ENCODE measurements at places on chromosomes 7 and 10. TPM values are rescaled to one million over a fixed set of nuclear protein-coding genes. Genes with fewer than 3 reads are reported as not detected.

The OPN4 gene
- total RNA-seq = 1.2 TPM

The GDF2 gene
- 0.17 TPM for total RNA-seq

The MMD2 gene
- not detected for total RNA-seq

The KIAA1549 gene
- 1.5 TPM for total RNA-seq

The FAM3C gene
- total RNA-seq = 69.6 TPM

DNA sequence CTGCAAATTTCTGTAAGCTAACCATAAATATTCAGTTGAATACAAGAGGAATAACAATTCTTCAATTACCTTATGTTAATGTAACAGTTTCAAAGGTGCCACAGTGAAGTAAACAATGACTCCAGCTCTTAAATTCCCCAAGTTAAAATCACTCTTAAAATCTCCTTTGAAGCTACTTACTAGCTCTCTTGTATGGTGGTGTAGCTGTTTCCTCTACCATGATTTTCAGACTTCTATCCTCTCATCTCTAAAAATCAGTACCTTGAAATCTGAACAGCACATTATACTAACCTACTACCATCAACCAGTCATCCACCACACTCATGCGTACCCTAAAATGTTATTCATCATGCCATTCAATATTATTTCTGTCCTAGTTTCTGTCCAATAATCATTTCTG is 29.6 kb downstream of the JMJD1C start:
- DNase-seq = no peak

- peak; percentile 47 for DNase-seq
Measured at GRCh38 chr7:137937202-137937560, 64.7 kb downstream of the CREB3L2 start.

- no peak for DNase-seq
Measured at GRCh38 chr7:100946766-100947365, 2.5 kb upstream of the MUC3A start.

- no peak for DNase-seq
Measured at GRCh38 chr7:70372768-70373515, 759.0 kb upstream of the GALNT17 start.

DNA sequence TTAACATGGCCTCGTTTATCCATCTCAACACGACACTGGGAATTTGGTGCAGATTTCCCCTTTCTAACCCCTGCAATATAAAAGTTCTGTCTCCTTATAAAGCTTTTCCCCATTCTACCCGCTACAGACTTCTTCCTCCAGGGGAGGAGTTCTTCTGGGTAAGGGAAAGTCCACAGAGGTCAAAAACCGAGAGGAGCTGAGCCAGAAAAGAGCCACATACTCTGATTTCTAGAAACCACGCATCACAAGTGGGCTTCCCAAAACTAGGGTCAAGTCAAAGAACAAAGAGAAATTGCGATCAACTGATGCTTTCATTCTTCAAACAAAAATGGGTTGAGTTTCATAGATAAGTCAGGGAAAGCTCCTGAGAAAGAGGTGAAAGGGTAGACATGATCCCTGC is 6.8 kb downstream of the IL6 start:
- no peak for DNase-seq

DNA sequence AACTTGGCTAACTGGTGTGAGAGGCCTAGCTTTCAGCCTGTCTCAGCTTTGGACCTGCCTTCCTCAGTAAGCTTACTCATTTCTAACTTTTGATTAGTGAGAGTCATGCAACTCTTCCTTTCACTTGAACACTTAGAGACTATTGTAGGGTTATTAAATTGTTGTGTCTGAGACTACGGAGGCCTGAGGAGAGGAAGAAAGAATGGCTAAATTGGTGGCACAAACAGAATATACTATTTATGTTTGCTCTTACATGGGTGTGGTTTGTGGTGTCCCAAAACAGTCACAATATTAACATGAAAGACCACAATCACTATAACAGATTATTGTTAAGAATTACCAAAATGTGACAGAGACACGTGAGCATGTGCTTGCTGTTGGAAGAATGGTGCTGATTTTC is 82.1 kb downstream of the TRIM24 start:
- no peak for DNase-seq

DNA sequence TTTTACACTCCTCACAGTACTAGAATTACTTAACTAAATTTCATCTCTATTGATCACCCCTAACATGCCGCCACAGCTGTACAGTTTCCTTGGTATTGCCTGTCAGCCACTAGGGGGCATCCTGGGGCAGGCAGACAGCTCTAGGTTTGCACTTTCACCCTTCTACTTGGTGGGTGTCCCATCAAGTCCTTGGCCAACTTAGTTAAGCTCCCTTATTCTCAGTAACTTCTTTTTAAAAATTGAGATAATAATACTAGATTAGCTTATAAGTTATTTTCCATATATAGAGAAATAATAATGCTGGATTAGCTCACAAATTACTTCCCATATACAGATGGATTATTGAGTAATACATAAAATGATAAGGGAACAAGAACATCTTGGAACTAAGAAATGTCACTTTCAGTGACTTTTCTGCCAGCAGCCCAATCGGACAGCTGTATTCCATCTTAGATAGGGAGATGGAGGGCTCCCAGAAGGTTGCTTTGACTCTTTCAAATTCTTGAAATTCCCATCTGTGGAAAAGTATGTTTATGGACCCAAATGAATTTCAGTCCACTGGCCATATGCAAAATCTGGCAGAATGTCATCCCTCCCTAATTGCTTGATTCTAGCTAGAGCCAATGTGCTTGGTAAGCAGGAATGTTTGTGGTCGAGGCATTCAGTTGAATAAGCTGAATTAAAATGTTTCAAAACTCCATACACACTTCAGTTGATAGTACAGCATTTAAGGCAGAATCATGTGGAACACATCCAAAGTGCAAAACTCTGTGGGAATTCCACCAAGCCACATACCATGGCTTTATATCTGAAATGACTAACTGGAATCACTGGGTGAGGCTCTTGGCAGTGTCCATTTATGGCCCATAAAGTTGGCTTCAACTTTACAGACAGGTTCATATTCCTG is 309.7 kb downstream of the CSTF2T start:
- peak; percentile 69 for DNase-seq

DNA sequence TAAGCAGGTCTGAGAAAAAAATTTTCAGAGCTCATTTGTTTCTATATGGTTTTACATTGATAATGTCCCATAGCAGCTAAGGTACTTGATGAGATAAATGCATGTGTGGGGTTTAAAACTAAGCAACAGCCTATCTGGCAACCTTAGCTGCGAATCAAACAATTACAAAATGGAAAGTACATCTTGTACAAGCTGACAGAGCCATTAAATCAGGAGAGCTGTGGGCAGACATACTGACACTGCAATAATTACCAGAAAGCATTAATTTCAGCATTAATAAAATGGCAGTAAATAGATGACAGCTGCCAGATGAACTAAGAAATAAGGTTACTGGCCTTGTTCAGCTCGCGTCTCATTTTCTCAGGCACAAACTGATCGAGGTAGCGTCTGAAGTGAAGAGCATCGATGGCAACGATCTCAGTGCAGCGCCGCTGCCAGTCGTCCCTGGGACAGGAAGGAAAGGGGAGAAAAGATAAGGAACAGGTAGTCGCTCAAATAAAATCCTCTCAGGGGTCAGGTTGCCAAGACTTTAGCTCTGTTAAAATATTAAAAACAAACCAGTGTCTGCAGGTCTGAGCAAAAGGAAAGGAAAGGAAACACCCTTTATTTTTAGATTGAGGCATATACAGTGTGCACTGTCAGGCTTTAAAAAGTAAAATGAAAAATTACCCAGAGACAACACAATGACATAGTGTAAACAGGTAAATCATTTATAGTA is 79.7 kb upstream of the OGDHL start:
- DNase-seq = no peak

DNA sequence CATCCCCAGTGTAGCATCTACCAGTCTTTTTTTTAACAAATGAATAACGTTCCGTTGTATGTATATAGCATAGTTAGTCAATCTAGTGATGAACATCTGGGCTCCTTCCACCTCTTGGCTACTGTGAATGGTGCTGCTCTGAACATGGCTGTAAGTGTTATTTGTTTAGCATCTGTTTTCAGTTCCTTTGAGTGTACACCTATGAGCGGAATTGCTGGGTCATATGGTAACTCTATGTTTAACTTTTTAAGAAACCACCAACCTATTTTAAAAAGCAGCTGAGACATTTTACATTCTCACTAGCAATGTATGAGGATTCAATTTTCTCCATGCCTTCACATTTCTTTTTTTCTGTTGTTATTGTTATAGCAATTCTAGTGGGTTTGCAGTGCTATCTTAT is 178.2 kb downstream of the DNAJC1 start:
- no peak for DNase-seq

GRCh38 chr10:2121929-2122328 is 384.6 kb upstream of the ADARB2 start:
- peak; percentile 72 for DNase-seq

DNA sequence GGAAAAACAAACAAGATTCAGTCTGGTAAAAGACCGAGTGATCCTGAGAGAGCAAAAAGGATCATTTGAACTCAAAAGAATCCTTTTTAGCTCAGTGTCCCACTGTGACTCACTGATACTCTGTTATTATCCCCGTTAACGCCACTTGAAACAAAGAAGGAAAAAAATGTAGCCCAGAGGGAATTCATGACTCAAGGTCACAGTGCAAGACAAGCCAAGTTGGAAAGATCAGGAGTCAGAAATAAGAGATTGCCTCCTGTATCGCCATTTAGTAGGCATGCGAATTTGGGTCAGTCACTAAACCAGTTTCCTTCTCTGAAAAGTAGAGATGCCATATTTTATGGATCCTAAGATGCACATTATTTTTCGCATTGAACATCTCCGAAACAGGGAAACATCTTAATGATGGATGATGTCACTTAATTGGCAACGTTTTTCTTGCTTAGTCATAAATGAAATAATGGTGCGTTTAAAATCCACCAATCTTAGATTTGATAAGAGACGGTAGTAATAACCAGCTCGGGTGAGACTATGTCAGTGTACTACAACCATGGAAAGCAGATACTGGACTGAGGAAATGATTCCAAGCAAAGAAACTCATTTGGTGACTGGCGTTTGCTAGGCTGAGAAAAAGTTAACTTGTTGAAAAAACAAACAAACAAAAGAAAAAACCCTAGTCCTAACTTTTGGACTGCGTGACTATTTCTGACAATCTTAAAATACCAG is 502.0 kb upstream of the CELF2 start:
- DNase-seq = no peak

GRCh38 chr10:71234004-71234894 is 21.9 kb downstream of the UNC5B start:
- peak; percentile 78 for DNase-seq

GRCh38 chr10:48700071-48700470 is 15.4 kb downstream of the WDFY4 start:
- DNase-seq = no peak

DNA sequence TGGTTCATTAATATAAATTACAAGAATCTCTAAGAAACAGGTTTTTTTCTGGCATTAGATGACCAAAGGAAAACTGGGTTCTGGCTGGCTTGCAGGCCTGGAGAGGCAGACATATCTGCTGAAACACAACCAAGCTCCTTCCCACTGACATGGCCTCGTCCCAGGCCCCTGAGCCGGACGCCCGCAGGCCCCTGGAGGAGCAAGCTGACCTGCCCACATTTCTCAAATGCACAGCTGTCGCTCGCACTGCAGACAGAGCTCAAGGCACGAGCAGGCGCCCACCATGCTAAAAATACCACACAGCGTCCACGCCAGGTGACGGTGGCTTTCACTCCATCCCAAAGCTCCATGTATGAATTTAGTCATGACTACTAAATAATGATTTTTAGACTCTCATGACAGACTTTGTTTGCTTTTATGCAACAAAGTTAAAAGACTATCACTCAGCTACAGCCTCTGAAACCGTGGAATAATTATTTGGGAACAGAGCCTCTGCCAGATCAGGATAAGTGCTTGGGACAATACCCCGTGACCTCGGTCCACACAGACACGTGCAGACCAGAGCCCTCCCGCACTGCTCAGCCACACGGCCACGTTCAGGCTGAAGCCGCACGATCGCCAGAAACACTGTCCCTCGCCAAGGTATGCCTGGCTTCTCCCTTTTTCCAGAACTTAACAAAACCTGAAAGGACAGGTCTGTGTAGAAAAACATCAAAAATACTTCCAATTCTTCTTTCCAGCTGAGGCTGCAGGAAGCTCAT is 71.1 kb downstream of the DIP2C start:
- DNase-seq = no peak

- no peak for DNase-seq
Measured at GRCh38 chr10:91838199-91838598, 40.0 kb downstream of the TNKS2 start.

DNA sequence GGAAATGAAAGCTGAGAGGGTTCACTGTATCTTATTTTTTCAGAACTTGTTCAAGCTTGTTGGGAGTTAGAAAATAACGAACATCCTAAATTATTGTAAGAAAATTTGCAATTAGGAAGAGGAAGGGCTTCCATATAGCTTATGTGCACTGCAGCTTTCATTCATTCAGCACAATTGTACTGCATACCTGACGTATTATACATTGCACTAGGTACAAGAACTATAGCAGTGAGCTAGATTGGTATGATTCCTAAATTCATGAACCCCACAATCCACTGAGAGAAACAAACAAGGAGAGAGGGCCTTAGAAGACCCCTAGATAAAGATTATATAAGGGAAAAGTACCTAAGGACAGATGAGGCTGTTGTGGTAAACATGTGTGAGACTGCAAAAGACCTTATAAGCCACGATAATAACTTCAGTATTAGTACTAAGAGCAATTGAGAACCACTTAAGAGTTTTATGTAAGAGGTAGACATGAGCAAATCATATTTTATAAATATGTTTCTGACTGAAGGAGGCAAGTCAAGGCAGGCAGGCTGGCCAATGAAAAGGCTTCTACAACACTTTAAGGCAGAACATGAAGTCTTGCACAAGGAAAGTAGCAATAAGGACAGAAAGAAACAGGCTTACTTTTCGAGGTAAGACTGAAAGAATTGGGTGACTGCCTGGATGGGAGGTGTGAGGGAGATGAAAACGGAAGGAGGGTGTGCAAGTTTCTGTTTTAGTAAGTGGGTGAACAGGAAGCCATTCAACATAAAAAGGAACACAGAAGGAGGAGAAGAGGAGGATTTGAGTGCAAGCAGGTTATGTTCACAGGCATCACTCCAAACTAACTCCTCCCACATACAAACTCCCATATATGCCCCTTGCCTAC is 77.9 kb upstream of the LRRN3 start:
- no peak for DNase-seq

GRCh38 chr10:14573666-14574261 is 200.9 kb downstream of the FAM107B start:
- no peak for DNase-seq

DNA sequence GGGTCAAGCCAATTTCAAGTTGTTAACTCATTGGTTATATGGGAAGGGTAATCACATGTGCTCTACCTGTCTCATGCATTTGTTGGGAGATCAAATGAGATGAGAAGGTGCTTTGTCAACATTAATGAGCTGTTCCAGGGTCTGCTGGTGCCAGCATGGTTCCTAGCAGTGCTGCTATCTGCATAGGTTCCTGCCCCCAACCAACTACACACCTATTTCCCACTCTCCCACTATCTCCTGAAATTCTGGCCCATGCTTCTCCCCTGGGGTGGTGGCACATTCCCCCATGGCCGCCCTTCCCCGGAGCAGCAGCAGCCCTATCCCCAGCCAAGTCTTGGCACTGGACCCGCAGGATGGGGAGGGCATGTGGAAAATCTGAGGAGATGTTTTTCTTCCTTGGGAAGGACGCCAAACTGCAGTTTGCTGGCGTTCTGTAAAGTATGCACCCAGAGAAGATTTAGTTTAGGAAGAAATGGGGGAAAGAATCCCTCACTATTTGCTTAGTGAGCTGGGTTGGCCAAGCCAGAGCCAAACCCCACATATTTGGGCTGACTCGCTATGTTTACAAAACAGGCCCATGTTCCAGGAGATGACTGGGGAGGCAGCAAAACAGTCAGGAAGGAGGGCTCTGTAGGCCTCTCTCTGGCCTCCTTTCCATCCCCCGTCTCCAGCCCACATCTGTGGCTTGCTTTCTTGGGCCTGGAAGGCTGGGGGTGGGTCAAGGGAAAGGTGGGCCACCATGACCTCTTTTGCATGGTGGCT is 42.5 kb downstream of the PPP1R3C start:
- DNase-seq = peak; percentile 89

Data from right cardiac atrium (tissue), 5 donors.